ENCODE measurements at places on chromosomes 3 and 15.

- peak; percentile 1 for DNase-seq
Measured at GRCh38 chr3:38590521-38590920, 59.0 kb downstream of the SCN5A start.

DNA sequence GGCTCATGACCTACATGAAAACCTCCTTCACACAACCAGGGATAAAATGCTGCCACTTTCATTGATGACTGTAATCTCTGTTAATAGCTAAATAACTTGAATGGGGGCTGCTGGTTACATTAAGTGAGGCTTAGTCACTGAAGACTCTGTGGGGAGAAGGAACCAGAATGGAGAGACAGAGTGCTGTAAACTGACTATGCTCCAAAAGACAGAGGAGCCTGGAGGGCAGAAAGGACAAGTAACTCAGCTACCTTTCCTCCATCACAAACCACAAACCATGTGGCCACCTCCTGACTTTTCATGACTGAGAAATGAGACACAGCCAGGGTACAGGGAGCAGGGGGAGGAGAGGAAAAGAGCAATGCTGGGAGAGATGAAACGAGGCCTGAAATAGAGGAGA lies 97.1 kb upstream of the TRIM42 start:
- no peak for DNase-seq

DNA sequence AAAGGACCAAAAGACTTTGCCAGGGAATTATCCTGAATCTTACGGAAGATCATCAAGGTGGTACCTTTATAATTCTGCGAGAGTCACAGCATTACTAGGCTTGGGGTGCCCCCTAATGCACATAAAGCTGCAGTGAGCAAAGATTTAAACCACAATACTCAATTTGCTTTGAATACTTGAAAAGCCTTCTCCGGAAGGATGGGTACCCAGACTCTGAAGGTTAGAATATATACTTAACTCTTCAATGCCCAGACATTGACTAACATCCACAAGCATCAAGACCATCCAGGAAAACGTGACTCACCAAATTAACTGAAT lies 117.8 kb upstream of the KCNH8 start:
- no peak for DNase-seq

- DNase-seq, result no peak
Measured at GRCh38 chr3:95905182-95905581, 909.2 kb upstream of the EPHA6 start.

- DNase-seq, result no peak
Measured at GRCh38 chr3:187498211-187498724, 130.1 kb downstream of the RTP4 start.

DNA sequence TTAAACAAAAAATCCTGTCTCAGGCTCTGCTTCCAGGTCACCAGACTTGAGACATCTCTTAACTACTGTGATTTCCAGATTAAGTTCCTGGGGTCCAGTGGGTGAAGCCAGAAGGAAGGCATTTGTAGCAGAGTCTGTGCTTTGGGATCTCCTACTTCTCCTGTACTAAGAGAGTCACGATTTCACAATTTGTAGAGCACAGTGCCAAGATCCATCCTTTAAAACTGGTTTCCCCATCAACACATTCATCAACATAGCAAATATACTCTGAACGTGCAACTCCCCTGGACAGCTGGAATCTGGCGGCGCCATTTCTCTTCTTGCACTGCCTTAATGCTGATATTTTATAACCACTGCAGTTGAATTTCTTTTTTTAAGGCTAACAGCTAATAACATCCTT lies 33.2 kb downstream of the CDCP1 start:
- DNase-seq, result no peak

Measured in activated CD8-positive, alpha-beta memory T cell treated with anti-CD3 and anti-CD28 coated beads for 24 hours (primary cell).